ENCODE measurements at places on chromosomes 13 and 19.
A peak's percentile ranks its signal among the peaks of the same experiment; 100 is the strongest.

DNA sequence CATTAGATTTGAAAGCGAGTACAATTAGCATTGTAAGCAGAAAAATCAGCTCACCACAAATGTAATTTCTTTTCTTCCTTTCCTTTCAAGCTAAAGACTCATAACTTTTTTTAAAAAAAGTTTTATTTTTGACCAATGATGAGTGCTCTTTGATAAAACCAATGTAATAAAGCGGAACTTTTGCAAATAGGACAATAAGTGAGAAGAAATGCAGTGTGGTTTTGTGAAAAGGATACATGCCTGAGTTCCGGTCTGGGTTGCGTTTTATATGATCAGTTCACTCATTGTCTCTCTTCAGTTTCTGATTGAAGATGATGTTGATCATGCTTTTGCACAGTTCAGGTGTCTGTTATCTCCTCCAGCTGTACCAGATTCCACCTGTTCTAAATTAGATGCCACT, 274.4 kb downstream of the KLF12 start:
- DNase-seq = no peak

DNA sequence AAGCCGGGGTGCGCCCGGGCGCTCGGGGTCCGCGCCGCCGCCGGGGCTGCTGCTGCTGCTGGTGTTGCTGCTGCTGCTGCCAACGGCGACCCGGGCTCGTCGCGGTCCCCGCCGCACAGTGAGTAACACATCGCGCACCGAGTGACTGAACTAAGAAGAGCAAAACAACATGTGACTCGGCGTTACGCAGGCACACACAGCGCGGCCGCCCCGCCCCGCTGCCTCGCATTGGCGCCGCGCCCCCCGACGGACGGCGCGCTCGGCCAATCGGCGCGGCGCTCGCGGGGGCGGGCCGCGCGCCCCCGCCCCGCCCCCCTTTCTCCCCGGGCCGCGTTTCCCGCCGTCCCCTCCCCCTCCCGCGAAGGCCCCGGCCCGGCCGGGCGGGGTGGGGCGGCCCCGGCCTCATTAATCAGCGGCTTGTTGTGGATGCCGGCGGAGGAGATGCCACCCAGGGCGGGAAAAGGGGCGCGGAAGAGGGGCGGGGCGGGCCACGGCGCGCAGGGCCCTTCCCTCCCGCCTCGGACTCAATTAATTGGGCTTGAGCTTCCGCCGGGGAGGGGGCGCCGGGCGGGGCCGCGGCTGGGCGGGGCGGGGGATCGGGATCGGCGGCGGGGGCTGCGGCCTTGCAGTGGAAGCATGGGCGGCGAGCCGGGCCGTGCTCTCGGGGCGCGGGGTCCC, at the start of gene IRS2:
TSS of gene IRS2 (minus strand) at position 127 of the 678 bp plus-strand sequence. CDS start 530 bp downstream, outside the sequence.
- peak; percentile 97 for DNase-seq

GRCh38 chr19:483332-484072, 12.8 kb upstream of the MADCAM1 start:
- no peak for DNase-seq

DNA sequence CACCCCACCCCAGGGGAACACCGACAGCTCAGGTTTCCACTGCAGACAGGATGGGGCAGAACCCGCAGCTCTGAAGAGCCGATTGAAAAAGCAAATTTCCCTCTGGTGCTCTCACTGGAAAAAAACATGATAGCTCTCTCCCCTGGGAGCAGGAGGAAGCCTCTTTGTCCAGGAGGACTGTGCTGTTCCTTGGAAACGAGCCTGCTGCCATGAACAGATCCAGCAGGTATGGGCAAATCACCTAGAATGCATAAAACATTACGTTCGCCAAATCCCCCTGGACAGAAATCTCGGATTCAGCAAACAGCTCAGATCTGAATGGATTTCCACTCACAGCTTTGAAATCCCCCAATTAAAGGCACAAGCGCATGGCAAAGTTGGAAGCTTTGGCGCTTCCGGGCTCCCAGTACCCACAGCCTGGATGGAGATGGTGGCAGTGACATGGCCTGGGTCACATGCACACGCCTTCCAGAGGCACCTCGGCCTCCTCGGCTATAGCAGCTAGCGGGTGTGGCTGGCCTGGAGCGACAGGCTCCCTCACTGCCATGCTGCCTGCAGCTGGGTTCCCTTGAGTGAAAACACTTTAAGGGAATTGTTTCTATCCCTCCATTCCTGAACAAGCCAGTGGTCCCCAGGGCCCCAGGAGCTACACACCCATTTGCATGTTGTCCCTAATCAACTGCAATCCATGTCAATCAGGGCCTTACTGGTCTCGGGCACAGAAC, 59.1 kb downstream of the CEBPG start:
- DNase-seq = no peak

- no peak for DNase-seq
Observed at GRCh38 chr13:112363867-112364528, 12.2 kb upstream of the SPACA7 start.

All from inflammatory macrophage treated with lipopolysaccharide for 4 hours (primary cell).